Activated T-cell treated with anti-CD3 and anti-CD28 coated beads for 4 hours (primary cell): ENCODE measurements at places on chromosomes 16 and 17.

GRCh38 chr17:69954241-69954925 is 120.6 kb upstream of the KCNJ16 start:
- no peak for DNase-seq

- DNase-seq: no peak
These were observed 115.2 kb upstream of the CNTNAP4 start for GRCh38 chr16:76162046-76162445.

DNA sequence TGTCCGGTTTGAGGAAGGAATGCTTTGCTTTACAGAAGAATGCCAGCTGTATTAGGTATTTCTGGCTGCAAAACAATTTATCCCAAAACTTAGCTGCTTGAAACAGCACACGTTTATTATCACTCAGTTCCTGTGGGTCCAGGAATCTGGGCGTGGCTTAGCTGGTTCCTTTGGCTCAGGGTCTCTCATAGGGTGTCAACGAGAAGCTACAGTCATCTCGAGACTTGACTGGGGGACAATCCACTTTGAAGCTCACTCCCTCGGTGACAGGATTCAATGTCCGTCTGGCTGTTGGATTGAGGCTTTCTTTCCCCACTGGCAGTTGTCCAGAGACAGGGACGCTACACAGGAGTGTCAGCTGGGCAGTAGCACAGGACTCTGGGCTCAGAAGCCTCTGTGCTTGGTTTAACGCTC is 9.6 kb upstream of the RHBDF2 start:
- DNase-seq: no peak

GRCh38 chr17:4134721-4135120 is 8.1 kb downstream of the ZZEF1 start:
- no peak for DNase-seq

GRCh38 chr17:77022766-77023165 is 118.0 kb upstream of the SEC14L1 start:
- DNase-seq: no peak

- DNase-seq: no peak
These were observed 97.4 kb downstream of the SLC39A11 start for GRCh38 chr17:72995008-72995656.

DNA sequence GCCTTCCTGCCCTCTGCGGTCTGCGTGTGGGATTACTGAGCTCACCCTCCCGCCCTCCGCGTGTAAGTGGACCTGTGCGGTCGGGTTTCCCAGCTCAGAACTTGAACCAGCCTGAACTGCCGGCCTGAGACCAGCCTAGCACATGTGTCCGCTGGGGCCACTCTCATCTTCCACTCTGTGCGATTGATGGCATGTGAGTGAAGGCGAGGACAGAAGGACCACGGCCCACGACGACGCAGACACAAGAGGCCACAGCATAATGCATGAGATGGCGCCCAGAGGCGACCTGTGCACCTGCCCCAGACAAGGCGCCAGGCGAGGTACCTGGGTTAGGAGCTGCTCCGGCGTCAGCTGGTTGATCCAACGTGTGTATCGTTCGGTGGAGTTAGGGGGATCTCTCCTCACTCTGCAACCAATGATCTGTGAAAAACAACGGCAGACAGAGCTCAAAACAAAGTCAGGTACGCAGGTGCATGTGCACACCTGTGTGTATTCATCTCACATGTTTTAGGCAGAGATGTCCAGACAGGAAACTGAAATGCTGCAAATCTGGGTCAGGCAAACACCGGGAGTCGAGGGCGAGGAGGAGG is 74.5 kb upstream of the METRNL start:
- no peak for DNase-seq

- DNase-seq: no peak
These were observed 48.3 kb upstream of the ERN1 start for GRCh38 chr17:64178011-64178825.

GRCh38 chr16:88651276-88651988 is 579 bp upstream of the CYBA start:
- peak; percentile 39 for DNase-seq

GRCh38 chr17:44844390-44844830 is 3.3 kb upstream of the HIGD1B start:
- DNase-seq: no peak

- DNase-seq: no peak
These were observed 4.1 kb downstream of the PDF start for GRCh38 chr16:69326172-69326873.

GRCh38 chr17:41382394-41382793 is 288 bp upstream of the KRT34 start:
- no peak for DNase-seq

GRCh38 chr17:68533887-68534694 is 21.9 kb downstream of the PRKAR1A start:
- DNase-seq: no peak

DNA sequence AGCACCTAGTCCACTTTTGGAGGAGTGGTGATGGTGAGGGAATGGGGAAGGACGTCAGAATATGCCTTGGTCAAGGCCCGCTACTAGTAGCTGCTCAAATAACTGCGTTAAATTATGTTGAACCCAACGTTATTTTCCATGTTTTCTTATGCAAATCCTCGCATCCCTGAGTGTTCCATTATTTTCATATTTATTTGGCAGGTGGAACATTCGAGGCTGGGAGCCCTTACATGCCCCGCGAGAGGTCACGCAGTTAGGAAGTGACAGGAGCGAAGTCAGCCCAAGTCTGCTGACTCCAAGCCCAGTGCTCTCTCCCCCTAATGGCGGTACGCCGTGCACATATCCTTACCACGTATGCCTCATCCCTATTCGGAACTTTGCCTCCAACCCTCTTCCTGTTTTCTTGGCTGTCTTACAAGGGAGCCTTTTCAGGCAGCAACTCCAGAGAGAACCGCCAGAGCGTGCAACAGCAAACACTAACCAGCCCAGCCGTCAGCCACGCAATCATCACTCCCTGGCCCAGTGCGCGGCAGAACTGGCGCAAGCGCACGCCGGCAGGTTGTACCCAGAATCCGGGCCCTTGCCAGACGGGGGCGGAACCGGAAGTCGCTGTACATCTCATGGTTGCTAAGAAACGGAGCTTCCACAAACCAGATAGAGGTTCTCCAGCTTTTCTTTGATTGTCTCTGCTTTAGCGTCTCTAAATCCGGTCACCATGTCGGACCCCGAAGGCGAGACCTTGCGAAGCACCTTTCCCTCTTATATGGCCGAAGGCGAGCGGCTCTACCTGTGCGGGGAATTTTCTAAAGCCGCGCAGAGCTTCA is at the start of gene ODAD4:
TSS of gene ODAD4 (plus strand) at position 609 of the 824 bp plus-strand sequence. CDS start at position 716, 107 bp downstream.
- DNase-seq: peak; percentile 91

DNA sequence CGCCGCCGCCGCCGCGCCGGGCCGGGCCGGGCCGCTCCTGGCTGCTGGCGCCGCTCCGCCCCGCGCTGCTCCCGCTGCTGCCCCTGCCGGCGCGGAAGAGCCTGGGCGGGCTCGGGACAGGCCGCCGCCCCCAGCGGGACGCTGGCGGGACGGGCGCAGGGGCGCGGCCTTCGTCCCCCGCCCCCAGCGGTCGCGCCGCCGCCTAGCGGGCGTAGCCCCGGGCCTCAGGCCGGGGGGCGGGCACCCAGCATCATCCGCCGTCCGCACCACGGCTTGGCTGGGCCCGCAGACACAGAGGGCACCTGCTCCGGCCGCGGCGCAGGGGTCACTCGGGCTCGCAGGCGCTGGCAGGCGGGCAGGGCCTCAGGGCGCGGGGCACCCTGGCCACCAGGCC is at the start of gene AMFR:
TSS of gene AMFR (minus strand) at position 107 of the 394 bp plus-strand sequence. CDS start 218 bp downstream, outside the sequence.
- DNase-seq: peak; percentile 34

GRCh38 chr17:50583641-50584040 is 23.1 kb downstream of the CACNA1G start:
- no peak for DNase-seq

GRCh38 chr17:31692027-31692426 is 167.0 kb downstream of the COPRS start:
- DNase-seq: no peak

DNA sequence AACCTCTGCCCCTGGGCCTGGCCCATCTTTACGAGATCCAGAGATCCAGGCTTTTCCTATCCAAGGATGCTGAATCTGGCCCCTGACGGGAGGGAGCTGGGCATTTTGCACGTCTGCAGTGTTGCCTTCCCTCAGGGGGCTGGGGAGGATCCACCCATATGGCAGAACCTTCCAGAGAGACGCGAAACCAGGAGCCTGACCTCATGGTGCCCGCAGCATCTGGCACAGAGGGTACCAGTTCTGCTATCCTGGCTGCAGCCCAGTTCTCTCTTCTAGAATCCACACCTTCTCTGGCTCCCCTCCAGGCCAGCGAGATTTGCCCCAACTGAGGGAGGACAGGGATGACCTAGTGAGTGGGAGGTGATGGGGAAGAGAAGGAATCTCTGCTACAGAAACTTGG is 20.5 kb upstream of the ZNF652 start:
- DNase-seq: no peak

- no peak for DNase-seq
These were observed 6.9 kb downstream of the MYH10 start for GRCh38 chr17:8623591-8623990.

GRCh38 chr17:4908301-4908700 is 5.4 kb upstream of the CHRNE start:
- DNase-seq: no peak

DNA sequence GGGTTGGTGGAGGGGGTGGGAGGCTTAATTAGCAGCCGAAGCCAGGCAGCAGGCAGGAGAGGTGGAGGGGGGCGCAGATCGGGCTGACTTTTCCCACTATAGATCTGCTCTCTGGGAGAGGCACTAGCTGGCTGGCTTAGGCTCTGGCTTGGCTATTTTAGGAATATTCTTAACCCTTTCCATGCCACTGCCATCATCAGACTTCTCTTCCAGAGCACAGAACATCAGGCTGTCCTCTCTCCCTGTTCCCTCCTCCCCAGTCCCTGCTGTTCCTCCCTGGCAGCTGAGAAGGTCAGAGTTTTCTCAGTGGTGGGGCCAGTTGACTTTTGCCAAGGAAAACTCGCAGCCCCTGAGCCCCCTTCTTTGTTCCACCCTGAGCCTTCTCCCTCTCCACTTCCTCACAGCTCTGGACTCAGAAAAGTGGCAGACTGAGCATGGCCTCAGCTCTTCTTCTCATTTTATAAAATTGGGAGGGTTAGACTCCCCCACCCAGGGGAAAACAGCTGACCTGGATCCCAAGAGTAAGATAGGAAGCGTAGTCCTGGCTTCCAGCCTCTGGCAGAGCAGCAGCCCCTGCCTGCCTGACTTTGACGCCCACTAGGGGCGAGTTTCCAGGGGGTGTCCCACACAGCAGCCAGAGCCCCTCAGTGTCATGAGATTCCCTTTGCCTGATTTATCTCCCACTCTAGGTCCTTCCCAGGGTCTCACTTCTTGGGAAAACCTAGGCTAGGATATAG is 9.9 kb upstream of the C1QL1 start:
- no peak for DNase-seq

DNA sequence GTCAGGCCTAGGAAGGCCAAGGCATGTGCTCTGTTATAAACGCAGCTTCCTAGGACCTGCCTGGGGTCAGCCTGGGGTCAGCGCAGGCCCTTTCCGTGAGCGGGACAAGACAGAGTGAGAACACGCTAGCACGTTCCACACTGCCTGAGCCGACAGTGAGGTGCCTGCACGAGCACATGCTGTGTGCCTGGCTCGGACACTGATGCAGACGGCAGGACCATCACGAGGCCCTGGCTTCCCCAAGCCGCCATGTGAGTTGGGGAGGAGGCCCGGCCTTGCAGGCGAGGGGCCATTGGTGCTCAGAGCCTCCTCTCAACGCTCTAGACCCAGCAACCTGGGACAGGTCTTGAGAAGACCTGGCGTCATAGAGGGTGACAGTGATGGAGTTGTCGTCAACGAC is 9.1 kb downstream of the TMEM204 start:
- DNase-seq: no peak

GRCh38 chr16:23310217-23310616 is 8.1 kb downstream of the SCNN1B start:
- DNase-seq: no peak

DNA sequence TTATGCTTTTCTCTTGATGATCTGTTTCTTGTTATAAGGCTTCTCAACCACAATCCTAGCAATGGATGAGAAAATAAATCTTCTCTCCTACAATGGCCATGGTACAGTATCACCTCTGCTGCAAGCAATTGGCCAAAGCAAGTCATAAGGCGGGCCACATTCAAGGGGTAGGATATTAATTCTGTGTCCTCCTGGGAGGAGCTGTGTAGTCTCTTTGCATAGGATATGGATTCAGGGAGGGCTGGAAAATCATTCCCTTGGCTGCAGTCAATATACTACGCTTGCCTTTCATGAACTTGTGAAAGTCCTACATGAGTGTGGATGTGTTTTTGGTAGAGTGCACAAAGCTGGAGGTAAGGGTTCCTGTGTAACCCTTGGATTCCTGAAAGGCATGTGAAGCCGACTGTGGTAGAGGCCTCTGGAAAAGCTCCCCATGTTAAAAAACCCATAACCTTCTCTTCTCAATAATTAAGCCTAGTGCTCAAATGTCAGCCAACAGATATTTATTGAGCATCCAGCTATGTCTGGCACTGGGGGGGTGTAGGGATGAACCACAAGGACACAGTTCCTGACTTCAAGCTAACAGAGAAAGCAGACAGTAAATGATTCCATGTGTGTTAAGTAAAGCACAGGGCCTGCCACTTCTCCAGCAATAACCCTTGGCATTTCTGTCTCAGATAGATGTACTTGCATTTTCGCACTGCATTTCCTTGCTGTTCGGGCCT is 147.6 kb upstream of the HS3ST3A1 start:
- DNase-seq: no peak

DNA sequence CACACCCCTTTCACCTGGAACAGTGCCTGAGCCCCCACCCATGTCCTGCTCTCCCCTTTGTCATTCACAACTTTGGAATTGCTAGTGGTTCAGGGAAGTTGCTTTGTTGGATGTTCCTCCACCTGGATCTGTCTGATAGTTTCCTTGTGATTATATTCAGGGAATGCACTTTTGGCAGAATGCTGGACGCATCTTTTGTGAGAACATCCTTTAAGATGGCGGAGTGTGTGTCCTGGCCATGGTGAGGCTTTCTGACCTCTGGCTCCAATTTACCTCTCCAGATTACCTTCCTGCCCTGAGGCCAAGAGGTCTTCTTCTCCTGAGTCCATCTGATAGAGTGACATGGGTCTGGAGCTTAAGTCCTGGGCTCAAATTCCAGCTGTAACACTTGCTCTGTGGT is 104.6 kb downstream of the CYLD start:
- DNase-seq: no peak
